Spinal cord (tissue), 10 donors: ENCODE measurements at places on chromosomes 5 and 9.

DNA sequence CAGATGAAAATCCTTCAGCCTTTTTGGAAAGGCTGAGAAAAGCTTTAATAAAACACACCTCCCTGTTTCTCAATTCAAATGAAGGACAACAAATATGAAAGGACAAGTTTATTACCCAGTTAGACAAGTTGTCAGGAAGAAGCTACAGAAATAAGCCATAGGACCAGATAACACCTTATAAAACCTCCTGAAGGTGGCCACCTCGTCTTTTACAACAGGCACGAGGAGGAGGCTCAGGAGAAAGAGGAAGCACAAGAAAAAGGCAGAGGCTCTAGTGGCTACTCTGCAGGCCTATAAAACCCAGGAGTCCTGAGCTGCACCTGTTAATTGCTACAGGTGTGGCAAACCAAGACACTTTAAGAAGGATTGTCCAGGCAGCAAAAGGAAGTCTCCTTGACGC lies 352.1 kb upstream of the CDH18 start:
- no peak for DNase-seq

GRCh38 chr9:128218172-128218517 lies 15.0 kb downstream of the DNM1 start:
- no peak for DNase-seq

- DNase-seq: no peak
Observed at GRCh38 chr9:103837940-103838339, 256.2 kb upstream of the SMC2 start.

DNA sequence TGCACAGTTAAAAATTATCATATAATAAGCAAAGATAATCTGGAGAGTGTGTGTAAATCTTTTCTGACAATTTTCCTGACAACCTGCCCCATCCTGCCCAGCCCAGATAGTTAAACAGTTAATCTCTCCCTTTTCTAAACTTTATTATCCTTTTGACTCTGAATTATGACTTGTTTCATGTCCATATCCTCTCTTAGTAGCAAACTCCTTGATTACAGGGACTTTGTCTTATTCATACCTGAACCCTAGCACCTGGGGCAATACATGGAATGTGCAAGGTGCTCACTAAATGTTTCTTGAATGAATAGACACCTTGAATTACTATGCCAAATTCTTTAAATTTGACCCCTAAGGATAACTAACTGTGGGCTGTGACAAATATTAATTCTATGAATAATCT lies 186.7 kb downstream of the FAM170A start:
- no peak for DNase-seq

GRCh38 chr9:113719919-113720318 lies 156.2 kb upstream of the ZNF618 start:
- DNase-seq: no peak

- no peak for DNase-seq
Observed at GRCh38 chr5:180343831-180344695, 9.1 kb downstream of the GFPT2 start.

DNA sequence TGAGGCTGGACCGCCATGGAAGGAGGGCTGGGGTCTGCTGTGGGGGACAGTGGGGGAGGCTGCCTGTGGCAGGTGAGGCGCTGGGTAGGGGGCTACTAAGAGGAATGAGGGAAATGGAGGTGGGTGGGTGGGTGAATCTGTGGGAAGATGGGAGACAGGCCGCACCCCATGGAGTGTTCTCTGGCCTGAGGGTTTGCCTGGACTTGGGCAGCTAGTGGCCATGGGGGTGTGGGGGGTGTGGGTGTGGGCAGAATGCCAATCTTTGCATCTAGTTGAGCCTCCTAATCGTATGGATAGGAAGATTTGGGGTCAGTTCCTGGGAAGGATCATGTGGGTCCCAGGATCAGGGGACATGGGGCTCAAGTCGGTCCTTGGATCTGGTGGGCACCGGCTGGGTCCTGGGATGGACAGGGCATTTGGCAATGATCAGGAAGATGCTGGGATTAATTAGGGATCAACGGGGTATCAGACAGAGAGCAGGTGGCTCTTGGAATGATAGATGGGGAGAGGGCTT lies 518 bp downstream of the ZDHHC12 start:
- no peak for DNase-seq
